Activated CD4-positive, alpha-beta T cell treated with anti-CD3 and anti-CD28 coated beads for 1 hour (primary cell): ENCODE measurements at places on chromosomes 16 and 17.

- no peak for DNase-seq
These were observed 12.2 kb downstream of the PRKCB start for GRCh38 chr16:23847948-23848347.

GRCh38 chr17:51014129-51014528 is 106.5 kb downstream of the SPAG9 start:
- DNase-seq: no peak

DNA sequence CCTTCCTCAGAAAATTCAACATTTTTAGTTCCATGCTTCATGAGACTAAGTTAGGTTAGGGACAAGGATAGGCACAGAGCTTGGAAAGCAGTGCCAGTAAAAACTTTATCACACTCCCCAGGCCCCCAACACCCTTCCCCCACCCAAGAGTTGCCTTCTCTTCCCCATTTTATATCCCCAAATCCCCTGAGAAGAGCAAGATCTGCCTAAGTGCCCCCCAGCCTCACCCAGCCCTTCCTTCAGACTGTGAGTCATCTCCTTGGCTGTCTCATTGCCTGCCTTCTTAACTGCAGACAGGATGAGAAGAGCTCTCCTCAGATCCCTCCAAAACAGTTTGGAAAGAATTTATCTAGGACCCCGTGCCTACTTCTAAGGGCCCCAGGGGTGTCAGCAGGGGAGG is 55.8 kb downstream of the NEUROD2 start:
- no peak for DNase-seq

DNA sequence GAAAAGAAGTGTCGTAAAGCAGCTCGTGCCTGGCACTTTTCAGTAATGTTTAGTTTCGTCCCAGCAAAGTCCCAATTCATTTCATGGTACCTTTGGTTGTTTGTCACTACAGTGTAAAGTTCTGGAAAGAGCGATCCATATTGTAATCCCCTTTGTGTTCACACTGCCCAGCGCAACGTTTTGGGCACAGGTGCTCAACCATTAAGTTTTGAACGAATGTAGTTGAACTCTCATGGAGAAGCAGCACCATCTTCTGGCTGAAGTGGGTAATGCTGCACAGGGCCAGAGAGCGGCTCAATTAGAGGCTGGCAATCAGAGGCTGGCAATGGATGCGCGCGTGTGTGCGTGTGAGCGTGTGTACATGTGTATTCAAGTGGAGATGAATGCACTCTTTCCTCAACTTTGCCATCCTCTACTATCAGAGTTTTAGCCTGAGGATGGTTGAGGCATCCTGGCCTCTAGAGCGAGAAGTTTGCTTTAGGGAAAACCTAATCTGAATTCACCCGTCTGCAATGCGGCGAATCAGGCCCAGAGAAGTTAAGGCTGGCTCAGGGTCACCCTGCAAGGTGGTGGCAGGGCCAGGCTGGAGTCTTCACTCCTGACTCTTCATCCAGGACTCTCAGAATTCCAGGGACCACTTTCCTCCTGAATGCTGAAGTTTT is 29.9 kb downstream of the DYNLL2 start:
- DNase-seq: peak; percentile 76

- no peak for DNase-seq
These were observed 32.2 kb downstream of the ARHGAP44 start for GRCh38 chr17:12821376-12821940.

GRCh38 chr16:79672524-79672923 is 72.0 kb upstream of the MAF start:
- no peak for DNase-seq

DNA sequence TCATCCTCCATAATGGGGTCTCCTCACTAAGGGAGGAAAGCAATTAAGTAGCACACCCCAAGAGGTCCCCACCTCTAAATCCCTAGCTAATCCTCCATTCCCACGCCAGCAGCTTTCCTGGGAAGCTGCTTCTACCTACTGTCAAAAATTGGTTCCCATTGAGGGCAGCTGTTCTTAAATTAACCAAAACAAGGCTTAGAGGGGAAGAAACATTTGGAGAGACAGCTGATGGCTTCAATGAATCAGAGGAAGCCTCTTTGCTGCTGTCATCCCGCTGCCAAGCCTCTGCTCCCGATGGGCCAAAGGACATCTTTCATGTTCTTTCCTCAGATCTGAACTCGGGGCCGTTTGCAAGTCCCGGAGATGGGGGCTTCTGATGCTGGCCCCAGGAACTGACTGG is 26.6 kb downstream of the AIPL1 start:
- DNase-seq: no peak

DNA sequence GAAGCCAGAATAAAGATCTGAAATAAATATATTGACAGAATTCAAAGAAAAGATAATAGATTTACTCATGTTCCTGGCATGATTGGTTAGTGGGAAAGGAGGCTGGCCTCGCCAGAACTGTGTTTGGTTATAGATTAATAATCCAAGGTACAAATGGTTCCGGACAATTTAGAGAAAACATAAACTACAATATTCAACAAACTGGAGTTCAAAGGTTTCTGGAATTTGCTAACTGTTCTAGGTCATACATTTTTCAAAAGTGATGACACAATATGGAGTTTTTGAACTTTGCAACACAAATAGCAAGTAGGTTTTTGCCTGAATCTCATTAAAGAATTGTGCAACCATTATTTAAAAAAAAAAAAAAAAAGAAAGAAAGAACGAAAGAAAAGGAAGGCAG is 251.7 kb upstream of the SALL1 start:
- no peak for DNase-seq

GRCh38 chr17:77098884-77099545 is 41.8 kb upstream of the SEC14L1 start:
- no peak for DNase-seq

DNA sequence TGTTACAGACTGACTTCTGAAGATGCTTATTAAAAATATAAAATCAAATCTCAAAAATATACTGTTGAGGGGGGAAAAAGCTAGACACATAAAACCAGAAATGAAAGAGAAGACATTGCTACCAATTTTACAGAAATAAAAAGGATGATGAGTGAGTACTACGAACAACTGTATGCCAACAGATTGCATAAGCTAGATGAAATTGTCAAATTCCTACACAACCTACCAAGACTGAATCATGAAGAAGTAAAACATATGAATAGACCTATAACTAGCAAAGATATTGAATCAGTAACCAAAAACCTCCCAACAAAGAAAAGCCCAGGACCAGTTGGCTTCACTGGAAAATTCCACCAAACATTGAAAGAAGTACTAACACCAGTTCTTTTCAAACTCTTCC is 3.5 kb upstream of the CAPNS2 start:
- DNase-seq: no peak

DNA sequence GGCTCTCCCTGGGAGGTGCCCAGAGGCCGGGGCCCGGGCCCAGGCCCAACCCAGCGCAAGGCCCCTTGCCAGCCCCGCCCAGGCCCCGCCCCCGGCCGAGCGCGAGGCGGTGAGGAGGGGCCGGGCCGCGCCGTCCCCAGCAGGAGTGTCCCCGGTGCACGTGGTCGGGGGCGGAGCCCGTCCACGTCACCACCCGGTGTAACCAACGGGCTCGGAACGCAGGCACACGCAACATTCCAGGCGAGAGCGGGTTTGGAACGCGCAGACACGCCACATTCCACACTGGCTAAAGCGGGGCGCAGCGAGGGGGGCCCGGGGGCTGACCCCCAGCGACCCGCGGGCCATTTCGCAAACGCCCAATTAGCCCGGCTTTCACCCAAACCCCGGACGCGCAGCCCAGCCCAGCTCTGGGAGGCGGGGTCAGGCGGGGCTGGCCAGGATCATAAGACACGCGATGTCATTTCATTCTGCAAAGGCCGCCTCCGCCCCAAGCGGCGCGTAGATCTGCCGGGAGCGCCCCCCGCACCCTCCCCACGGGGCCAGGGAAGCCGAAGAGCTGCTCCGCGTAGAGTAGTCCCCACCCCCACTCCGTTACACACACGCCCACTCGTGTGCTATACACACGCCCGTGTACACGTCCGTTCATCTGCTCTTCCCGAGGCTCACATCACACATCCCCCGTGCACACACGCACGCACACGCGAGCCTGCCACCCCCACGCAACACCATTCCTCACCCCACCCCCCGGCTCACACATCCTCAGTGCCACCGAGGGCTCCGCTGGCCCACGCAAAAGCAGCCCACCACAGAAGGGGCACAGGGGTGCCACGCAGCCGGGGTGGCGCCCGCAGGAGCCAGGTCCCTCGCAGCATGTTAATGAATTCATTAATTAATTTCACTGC is 1.0 kb downstream of the MNT start:
- peak; percentile 83 for DNase-seq
